ENCODE measurements at places on chromosomes 5 and 9.

GRCh38 chr9:136799854-136800657 is 3.9 kb downstream of the CCDC183 start:
- peaks cover 7% of the 10 kb centered on the region for H3K36me3 ChIP-seq
- peak overlapping the region; percentile 87 for H3K4me3 ChIP-seq
- no peaks in the 10 kb centered on the region for H3K27me3 ChIP-seq
- DNase-seq, result peak; percentile 84

DNA sequence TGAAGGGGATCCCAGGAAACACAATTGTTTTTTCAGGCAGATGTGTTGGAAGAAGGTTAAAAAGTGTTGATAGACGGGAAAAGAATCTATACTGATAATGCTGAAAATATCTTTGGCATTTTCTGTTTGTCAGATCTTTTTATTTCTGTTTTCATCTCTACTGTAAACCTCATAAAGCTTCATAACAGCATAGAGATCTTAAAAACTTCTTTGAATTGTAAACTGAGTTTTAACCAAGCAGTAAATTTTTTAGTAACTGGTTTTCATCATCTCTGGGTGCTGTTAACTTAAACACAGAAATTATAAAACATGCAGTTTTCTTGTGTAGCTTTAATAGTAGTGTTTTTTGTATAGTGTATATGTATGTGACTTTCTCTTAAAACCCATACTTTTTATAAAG is 227.0 kb downstream of the WDR70 start:
- no peaks in the 10 kb centered on the region for H3K27me3 ChIP-seq
- H3K27ac ChIP-seq, result no peak overlapping the region
- H3K4me1 ChIP-seq, result no peaks in the 10 kb centered on the region
- H3K4me3 ChIP-seq, result no peak overlapping the region
- DNase-seq, result no peak

DNA sequence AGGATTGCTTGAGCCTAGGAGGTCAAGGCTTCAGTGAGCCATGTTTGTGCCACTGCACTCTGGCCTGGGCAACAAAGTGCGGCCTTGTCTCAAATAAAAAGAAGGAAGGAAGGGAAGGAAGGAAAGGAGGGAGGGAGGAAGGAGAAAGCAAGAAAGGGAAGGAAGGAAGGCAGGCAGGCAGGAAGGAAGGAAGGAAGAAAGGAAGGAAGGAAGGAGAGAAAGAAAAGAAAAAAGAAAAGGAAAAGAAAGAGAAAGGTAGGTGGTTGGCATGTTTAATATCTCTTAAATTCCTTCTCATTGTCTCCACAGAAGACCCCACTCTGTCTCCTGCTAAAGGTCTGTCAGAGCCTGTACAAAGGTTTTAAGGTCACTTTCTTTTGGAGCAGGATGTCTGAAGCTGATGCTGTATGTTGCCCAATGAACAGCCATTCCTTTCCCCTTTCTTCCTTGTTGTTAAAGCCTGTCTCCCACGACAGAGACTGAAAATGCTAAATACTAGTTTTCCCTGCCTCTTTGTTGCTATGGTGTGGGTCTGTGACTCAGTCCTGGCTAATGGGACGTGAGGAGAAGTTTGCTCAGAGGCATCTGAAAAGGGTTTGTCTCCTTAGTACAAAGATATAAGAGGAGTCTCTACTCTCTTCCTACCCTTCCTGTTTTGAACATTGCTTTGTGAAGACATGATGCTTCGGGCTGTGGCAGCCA is 213.3 kb downstream of the PCSK1 start:
- no peaks in the 10 kb centered on the region for H3K36me3 ChIP-seq
- H3K27me3 ChIP-seq, result no peaks in the 10 kb centered on the region
- H3K27ac ChIP-seq, result no peak overlapping the region
- no peak for DNase-seq
- H3K4me3 ChIP-seq, result no peak overlapping the region

GRCh38 chr5:147398860-147399259 is 111.0 kb downstream of the DPYSL3 start:
- H3K27me3 ChIP-seq, result no peaks in the 10 kb centered on the region
- peaks cover 11% of the 10 kb centered on the region for H3K4me1 ChIP-seq
- H3K36me3 ChIP-seq, result peaks cover 60% of the 10 kb centered on the region
- H3K27ac ChIP-seq, result peak overlapping the region; percentile 8
- DNase-seq, result no peak

DNA sequence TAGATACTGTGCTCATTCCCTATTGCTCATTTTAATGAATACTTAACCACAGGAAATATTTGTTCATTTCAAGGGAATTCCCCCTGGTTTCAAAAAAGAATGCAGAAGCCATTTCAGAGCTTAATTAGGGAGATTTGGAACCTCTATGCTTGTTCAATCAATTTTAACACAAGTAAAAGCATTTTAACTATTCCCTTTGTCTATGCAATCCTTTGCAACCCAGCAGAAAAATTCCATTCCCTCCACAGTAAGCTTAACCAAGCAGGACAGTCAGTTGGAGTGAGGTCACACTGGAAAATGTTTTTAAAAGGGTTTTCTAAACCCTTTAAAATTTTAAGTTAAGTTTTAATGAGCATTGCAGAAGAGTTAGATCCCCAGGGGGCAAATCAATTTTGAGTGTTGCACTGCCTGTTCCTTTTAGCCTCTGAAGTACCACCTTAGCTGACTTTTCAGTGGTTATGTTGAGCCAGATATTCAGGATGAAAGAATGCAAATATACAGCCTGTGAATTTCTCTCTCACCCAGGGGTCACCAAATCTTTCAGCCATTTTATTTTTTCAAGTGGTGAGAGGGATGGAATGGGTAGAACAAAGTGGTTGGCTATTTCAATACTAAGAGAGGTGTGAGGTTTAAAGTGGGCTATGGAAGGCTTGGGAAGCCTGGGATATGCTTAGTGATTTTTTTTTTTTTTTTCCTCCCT is 356.2 kb upstream of the NUDT12 start:
- H3K4me3 ChIP-seq, result no peak overlapping the region
- DNase-seq, result no peak
- no peaks in the 10 kb centered on the region for H3K36me3 ChIP-seq

DNA sequence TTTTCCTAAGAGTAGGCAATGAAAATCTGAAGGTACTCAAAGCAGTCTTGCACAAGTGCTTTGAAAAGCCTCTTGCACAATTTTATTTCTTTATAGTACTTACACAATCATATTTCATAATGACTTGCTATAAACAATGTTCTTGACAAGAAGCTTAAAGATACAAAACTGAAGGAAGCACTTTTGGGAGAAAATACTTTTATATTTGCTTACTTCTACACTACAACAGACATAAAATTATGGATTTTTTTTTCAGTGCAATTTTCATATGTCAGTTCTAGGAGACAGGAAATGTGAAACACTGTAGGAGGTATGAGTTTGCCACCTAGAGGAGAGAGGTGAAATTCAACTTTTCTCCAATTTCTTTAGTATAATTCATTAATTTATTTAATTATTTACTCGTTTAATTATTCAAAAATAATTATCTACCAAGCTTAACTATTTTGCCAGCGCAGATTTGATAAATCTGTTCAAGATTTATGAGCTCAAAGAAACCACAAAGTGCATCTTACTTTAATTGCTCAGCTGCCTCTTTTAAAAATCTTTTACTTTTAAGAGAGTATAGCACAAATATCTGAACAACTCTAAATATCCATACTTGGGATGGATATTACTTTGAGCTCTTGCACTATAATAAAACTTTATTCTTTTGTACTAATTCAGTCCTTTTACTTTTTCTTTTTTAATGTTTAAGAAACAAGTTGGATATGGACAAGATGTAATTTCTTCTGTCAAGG is 29.0 kb upstream of the CDKN2B start:
- H3K4me3 ChIP-seq, result no peak overlapping the region
- H3K27ac ChIP-seq, result no peak overlapping the region
- DNase-seq, result no peak
- peaks cover 45% of the 10 kb centered on the region for H3K4me1 ChIP-seq
- no peaks in the 10 kb centered on the region for H3K27me3 ChIP-seq

DNA sequence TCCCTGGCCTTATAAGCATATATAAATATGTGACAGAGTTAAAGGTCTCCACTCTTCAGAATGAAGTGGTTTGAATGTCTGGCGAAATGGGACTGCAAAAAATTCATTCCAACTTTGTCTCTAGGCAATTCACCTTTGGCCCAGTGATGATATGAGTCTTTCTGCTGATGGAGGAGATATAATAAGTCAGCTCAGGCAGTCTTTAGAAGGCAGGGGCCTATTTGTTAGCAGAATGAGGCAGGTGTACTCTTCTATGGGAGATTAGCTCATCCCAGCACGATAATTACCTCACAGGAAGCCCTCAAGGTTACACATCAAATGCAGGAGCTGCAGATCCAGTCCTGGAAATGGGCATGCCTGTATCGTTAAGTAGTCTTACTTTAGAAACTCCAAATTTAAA is 300.5 kb downstream of the NR2F1-AS1 start:
- no peaks in the 10 kb centered on the region for H3K36me3 ChIP-seq
- no peak overlapping the region for H3K4me3 ChIP-seq
- no peaks in the 10 kb centered on the region for H3K27me3 ChIP-seq
- DNase-seq, result no peak

GRCh38 chr5:15354021-15354420 is 146.0 kb upstream of the FBXL7 start:
- H3K27ac ChIP-seq, result peak overlapping the region; percentile 64
- no peak for DNase-seq
- H3K4me3 ChIP-seq, result no peak overlapping the region

DNA sequence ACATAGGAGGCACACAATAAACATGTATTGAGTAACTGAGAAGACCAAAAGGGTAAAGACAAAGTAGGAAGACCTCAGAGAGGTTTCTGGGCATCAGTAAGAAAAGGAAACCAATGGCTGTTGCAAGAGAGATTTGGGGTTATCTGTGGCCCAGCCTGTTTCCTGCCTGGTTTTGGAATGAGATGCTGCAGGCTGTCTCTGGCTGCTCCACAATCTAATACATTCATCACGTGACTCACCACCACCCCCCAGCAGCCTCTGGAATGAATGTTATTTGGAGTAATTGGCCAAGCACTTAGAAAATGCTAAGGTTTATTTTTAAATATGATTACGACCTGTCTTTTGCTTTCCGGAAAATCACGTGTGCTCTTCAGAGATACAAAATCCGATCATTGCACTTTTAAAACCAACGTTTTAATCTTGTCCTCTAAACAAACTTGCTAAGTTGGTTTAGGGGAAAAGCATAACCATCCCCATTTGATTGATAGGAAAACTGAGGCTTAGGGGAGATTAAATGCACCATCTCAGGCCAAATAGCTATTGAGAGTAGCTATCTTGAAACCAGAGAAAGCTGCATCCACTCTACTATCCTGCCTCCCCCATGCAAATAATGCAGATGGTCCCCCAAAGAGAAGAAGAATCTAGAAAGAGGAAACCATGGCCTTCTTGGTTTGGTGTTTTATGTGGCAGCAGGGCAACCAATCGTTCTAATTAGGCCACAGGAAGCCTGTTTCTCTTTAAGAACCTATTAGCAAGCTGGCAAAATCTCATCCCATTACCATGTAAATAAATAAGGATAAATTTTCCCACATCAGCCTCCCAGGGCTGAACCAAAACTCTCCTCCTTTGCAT is 151.8 kb upstream of the ADRA1B start:
- H3K4me3 ChIP-seq, result no peak overlapping the region
- no peaks in the 10 kb centered on the region for H3K36me3 ChIP-seq
- no peaks in the 10 kb centered on the region for H3K27me3 ChIP-seq
- no peak for DNase-seq
- H3K27ac ChIP-seq, result no peak overlapping the region

GRCh38 chr9:33437205-33437604 is 10.2 kb downstream of the AQP3 start:
- DNase-seq, result no peak
- peaks cover 3% of the 10 kb centered on the region for H3K4me1 ChIP-seq
- H3K27me3 ChIP-seq, result peaks cover 14% of the 10 kb centered on the region
- H3K4me3 ChIP-seq, result no peak overlapping the region
- no peak overlapping the region for H3K27ac ChIP-seq

DNA sequence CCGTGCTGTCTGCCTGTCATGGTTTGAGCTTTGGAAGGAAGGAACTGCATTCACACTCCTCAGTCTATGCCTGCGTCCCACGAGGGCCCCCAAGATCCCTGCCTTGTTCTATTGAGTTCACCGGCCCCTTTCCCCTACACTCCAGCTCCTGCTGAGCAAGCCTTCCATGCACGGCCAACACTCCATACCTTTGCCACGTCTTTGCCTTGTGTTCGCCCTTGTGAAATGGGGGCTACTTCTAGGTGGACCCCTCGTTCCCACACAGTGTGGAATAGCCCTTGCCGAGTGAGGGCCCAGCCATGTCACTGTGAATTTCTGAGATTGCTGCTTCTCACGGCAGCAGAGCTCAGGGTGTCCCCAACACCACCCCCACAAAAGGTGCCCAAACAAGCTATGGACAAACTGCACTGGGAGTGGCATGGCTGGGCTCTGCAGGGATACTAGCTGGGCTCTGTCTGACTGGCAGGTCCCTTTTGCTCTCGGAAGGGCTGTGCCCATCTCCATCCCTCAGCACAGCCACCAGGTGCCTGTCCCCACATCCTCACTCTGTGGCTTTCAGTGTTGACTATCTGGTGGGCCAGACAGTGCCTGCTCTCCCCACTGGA is 67.9 kb upstream of the ADAMTS2 start:
- no peak for DNase-seq
- peaks cover 13% of the 10 kb centered on the region for H3K27me3 ChIP-seq
- no peaks in the 10 kb centered on the region for H3K4me1 ChIP-seq
- no peaks in the 10 kb centered on the region for H3K36me3 ChIP-seq
- no peak overlapping the region for H3K4me3 ChIP-seq

- H3K27me3 ChIP-seq, result no peaks in the 10 kb centered on the region
- H3K27ac ChIP-seq, result peak overlapping the region; percentile 94
- no peak overlapping the region for H3K4me3 ChIP-seq
- no peak for DNase-seq
- no peaks in the 10 kb centered on the region for H3K36me3 ChIP-seq
Measured at GRCh38 chr9:129560881-129561306, 60.0 kb downstream of the C9orf50 start.

GRCh38 chr9:77793849-77794248 is 145.7 kb upstream of the GNA14 start:
- no peaks in the 10 kb centered on the region for H3K27me3 ChIP-seq
- H3K4me1 ChIP-seq, result no peaks in the 10 kb centered on the region
- H3K4me3 ChIP-seq, result no peak overlapping the region
- no peak overlapping the region for H3K27ac ChIP-seq
- peaks cover 15% of the 10 kb centered on the region for H3K36me3 ChIP-seq
- no peak for DNase-seq

DNA sequence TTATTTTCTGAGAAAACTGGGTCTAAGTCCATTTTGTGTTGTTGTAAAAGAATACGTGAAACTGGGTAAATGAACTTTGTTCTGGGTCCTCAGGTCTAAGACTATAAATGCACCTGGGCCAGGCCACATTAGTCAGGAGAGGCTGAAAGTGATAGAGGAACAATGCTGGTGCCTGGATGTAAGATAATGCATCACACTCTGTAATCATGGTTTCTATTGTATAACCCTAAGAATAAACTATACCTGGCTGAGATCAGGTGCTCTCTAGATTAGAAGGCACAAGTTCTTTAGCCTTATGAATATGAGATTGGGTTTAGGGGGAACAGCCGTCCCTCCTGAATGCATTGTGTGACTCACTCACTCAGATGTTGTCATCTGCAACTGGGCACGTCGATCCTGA is 675.5 kb downstream of the HTR1A start:
- H3K4me3 ChIP-seq, result no peak overlapping the region
- DNase-seq, result no peak
- H3K36me3 ChIP-seq, result no peaks in the 10 kb centered on the region
- H3K4me1 ChIP-seq, result no peaks in the 10 kb centered on the region
- no peaks in the 10 kb centered on the region for H3K27me3 ChIP-seq
